ENCODE measurements at places on chromosomes 1 and 21. TPM values are rescaled to one million over a fixed set of nuclear protein-coding genes. Genes with fewer than 3 reads are reported as not detected.

The EPHB2 gene
- total RNA-seq, result 1.3 TPM

The AKR7A3 gene
- 0.40 TPM for total RNA-seq

The GBP4 gene
- total RNA-seq, result 2.9 TPM

The BNIPL gene
- 0.24 TPM for total RNA-seq

The EFNA3 gene
- 0.83 TPM for total RNA-seq

The KRTAP15-1 gene
- total RNA-seq, result not detected

The SLC35A3 gene
- total RNA-seq, result 8.8 TPM

The PPIAL4G gene
- total RNA-seq, result not detected

The PRDM16 gene
- 14.0 TPM for total RNA-seq

The EVA1C gene
- total RNA-seq, result 34.9 TPM

The GNG4 gene
- total RNA-seq, result not detected

The FAM151A gene
- total RNA-seq, result 0.94 TPM

The CYB5RL gene
- total RNA-seq, result 5.6 TPM

All from heart right ventricle (tissue), 16 donors.